Testis (tissue), 5 donors: ENCODE measurements at places on chromosomes 1 and 21.

DNA sequence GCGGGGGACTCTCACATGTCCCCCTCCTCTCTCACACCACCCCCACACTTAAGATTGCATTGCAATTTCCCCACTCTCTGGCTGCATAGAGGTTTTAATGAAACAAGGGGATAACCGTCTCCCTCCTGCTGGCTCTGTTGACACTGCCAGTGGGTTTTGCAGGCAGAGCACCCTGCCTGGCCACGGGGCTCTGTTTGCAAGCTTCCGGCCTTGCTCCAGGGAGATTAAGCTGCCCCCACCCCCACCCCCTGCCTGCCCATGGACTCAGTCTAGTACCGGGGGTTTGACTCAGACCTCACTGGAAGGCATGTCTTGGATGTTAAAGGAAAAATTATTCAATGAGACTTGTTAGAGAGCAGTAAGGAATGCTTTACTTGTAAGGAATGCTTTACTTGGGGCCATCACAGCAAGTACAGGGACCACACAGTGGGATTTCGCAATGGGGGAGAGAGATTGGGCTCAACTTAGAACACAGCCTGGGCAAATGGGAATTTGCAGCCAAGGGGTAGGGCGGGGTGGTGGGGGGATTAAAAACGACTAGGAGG is 101.0 kb downstream of the AJAP1 start:
- H3K36me3 ChIP-seq: no peaks in the 10 kb centered on the region
- no peak overlapping the region for H3K4me3 ChIP-seq
- no peak overlapping the region for H3K27ac ChIP-seq
- no peak for DNase-seq

- peaks cover 5% of the 10 kb centered on the region for H3K4me1 ChIP-seq
- H3K27me3 ChIP-seq: no peaks in the 10 kb centered on the region
- peak overlapping the region; percentile 53 for H3K4me3 ChIP-seq
- peak; percentile 71 for DNase-seq
- H3K36me3 ChIP-seq: no peaks in the 10 kb centered on the region
- H3K27ac ChIP-seq: peak overlapping the region; percentile 73
Measured at GRCh38 chr1:25922056-25922970, 16.1 kb upstream of the STMN1 start.

GRCh38 chr1:184031409-184032107 is 6.0 kb downstream of the COLGALT2 start:
- no peak overlapping the region for H3K27ac ChIP-seq
- no peak for DNase-seq
- H3K36me3 ChIP-seq: no peaks in the 10 kb centered on the region
- no peaks in the 10 kb centered on the region for H3K4me1 ChIP-seq

GRCh38 chr1:201511396-201511940 is 4.5 kb upstream of the CSRP1 start:
- H3K4me1 ChIP-seq: peaks cover 29% of the 10 kb centered on the region
- no peak overlapping the region for H3K4me3 ChIP-seq
- peak overlapping the region; percentile 32 for H3K27ac ChIP-seq
- no peak for DNase-seq
- no peaks in the 10 kb centered on the region for H3K36me3 ChIP-seq
- no peaks in the 10 kb centered on the region for H3K27me3 ChIP-seq

DNA sequence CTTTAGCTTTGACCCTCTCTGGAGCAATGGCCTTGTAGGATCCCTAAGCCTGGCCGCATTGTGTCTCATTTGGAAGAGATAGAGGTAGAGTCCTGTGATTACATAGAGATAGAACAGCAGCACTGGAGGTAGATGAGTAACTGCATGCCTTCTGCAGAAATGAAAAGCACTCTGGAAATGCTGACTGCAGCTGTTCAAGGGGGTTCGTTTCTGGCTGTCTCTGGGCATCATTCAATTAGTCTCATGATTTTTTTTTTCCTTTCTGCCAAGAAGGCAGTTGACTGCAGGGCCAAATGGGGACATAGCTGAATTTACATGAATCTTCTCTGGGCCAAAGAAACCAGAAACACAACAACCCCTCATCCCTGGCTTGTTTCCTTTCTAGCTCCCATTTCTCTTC is 28.1 kb upstream of the SNX27 start:
- H3K4me3 ChIP-seq: no peak overlapping the region
- DNase-seq: no peak
- H3K27ac ChIP-seq: no peak overlapping the region
- H3K27me3 ChIP-seq: no peaks in the 10 kb centered on the region
- no peaks in the 10 kb centered on the region for H3K36me3 ChIP-seq
- peaks cover 11% of the 10 kb centered on the region for H3K4me1 ChIP-seq

GRCh38 chr1:232538224-232538942 is 91.5 kb downstream of the SIPA1L2 start:
- H3K36me3 ChIP-seq: no peaks in the 10 kb centered on the region
- H3K4me3 ChIP-seq: no peak overlapping the region
- DNase-seq: no peak
- H3K27ac ChIP-seq: no peak overlapping the region
- no peaks in the 10 kb centered on the region for H3K27me3 ChIP-seq
- H3K4me1 ChIP-seq: no peaks in the 10 kb centered on the region

GRCh38 chr1:92756537-92756936 is 28.4 kb downstream of the EVI5 start:
- DNase-seq: no peak
- no peak overlapping the region for H3K4me3 ChIP-seq
- H3K27me3 ChIP-seq: no peaks in the 10 kb centered on the region
- H3K27ac ChIP-seq: no peak overlapping the region

DNA sequence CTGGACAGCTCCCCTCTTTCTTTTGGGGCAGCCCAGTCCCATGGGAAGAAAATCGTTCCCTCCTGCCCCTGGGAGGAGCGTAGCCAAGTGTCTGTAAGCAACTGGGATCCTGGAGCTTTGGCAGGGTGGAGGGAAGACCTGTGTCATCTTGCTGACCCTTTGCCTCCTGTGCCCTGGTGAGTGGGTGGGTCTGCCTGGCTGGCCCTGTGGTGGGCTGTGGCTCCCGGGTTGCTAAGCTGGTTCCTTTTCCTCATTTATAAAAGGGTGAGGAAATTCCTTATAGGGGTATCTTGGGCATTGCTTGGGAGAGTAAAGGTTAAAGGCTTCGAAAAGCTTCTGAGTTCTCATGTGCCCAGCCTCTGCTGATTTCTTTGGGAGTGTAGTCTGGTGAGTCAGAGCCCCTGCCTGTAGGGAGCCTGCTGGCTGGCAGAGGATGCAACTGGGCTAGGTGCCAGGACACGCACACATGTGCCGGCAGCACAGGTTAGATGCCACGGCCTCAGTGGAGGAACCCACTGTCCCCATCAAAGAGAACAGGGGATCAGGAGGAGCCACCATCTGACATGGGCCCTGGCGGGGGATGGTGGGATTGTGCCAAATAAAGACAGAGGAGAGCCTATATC is 85.2 kb downstream of the ARHGEF10L start:
- H3K27me3 ChIP-seq: no peaks in the 10 kb centered on the region
- no peaks in the 10 kb centered on the region for H3K36me3 ChIP-seq
- no peak overlapping the region for H3K27ac ChIP-seq

GRCh38 chr1:216907100-216907499 is 183.9 kb upstream of the ESRRG start:
- H3K36me3 ChIP-seq: no peaks in the 10 kb centered on the region
- no peaks in the 10 kb centered on the region for H3K27me3 ChIP-seq
- no peak for DNase-seq
- H3K4me3 ChIP-seq: no peak overlapping the region

DNA sequence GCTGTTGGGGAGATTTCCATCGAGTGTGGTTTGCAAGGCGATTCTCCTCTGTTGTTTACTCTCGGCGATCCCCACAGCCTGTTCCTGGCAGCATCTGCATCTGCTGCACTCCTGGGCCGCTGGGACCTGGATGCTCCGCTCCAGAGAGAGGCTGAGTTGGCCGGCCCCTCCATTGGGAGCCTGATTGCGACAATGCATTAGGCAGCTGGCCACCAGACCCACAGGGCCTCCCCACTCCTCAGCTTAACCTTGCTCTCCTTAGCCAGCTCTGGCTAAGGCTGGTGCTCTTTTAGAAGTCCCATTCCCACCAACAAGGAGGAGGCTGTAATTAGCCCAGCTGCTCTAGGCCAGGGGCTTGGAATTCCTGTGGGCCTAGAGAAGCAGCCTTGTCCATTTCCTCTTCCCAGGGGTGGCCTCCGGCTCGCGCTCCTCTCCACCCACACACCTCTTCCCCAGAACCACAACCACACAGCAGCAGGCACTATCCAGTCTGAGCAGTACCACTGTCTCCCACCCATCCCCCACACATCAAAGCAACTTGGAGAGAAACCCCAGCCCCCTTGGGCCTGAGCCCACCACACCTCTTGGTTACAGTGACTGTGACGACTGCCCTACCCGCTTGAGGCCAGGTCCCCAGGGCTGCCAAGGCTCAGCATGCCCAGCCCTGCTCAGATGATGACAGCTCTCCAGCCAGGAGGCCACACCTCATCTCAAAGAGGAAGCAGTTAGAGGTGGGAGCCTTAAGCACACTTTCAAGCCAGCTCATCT is 193.8 kb upstream of the EDN2 start:
- no peaks in the 10 kb centered on the region for H3K27me3 ChIP-seq
- no peaks in the 10 kb centered on the region for H3K36me3 ChIP-seq
- peak; percentile 64 for DNase-seq
- no peak overlapping the region for H3K27ac ChIP-seq
- peaks cover 9% of the 10 kb centered on the region for H3K4me1 ChIP-seq

- H3K36me3 ChIP-seq: no peaks in the 10 kb centered on the region
- no peak overlapping the region for H3K27ac ChIP-seq
- no peaks in the 10 kb centered on the region for H3K4me1 ChIP-seq
- H3K4me3 ChIP-seq: no peak overlapping the region
- no peaks in the 10 kb centered on the region for H3K27me3 ChIP-seq
Measured at GRCh38 chr1:171610385-171610784, 11.7 kb upstream of the MYOCOS start.

- DNase-seq: no peak
- no peaks in the 10 kb centered on the region for H3K36me3 ChIP-seq
- no peak overlapping the region for H3K4me3 ChIP-seq
- H3K4me1 ChIP-seq: no peaks in the 10 kb centered on the region
- no peaks in the 10 kb centered on the region for H3K27me3 ChIP-seq
- H3K27ac ChIP-seq: no peak overlapping the region
Measured at GRCh38 chr1:109689844-109690405, 2.3 kb downstream of the GSTM1 start.

DNA sequence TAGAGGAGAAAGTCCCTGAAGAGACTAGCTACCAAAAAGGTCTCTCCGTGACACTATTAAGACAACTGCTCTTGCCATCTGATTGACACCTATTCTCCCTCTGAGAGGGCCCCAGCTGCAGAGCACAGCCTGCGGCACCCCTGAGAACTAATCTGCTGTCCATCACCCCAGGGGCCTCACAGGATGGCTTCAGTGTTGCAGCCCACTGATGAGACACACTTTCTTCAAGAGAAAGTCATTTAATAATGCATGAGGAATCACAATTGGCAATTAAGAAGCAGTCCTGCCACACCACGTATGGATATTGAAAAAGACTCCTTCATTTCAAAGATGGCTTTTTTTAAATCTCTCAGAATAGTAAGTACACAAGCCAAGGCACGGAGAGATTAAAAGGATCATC is 48.9 kb downstream of the CAPN8 start:
- H3K27me3 ChIP-seq: no peaks in the 10 kb centered on the region
- DNase-seq: no peak
- no peak overlapping the region for H3K4me3 ChIP-seq
- H3K36me3 ChIP-seq: no peaks in the 10 kb centered on the region
- H3K27ac ChIP-seq: no peak overlapping the region
- H3K4me1 ChIP-seq: no peaks in the 10 kb centered on the region

- no peaks in the 10 kb centered on the region for H3K4me1 ChIP-seq
- H3K27me3 ChIP-seq: no peaks in the 10 kb centered on the region
- H3K4me3 ChIP-seq: no peak overlapping the region
- H3K27ac ChIP-seq: no peak overlapping the region
- DNase-seq: no peak
Measured at GRCh38 chr1:219666242-219666641, 53.3 kb upstream of the ZC3H11B start.

GRCh38 chr1:118210051-118210722 is 25.2 kb upstream of the SPAG17 start:
- no peak for DNase-seq
- H3K27ac ChIP-seq: no peak overlapping the region
- no peaks in the 10 kb centered on the region for H3K27me3 ChIP-seq
- no peaks in the 10 kb centered on the region for H3K4me1 ChIP-seq
- no peaks in the 10 kb centered on the region for H3K36me3 ChIP-seq

DNA sequence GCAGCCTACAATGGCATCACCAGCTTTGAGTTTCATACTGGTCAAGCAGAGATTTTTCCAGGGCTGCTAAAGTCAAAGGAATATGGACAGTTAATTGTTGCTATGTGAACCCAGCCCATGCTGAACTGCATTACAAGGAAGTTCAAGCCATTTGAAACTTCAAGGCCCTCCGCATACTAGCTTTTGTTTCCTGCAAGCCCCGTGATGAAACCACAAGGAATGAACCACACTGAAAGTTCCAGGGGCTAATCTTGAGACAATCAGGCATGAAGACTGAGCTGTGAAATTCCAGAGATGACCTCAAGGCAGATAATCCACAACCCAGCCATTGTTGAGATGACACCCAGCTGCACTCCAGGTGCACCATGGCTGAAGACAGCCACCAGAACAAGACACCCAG is 180.8 kb downstream of the C1orf21 start:
- H3K27me3 ChIP-seq: no peaks in the 10 kb centered on the region
- no peaks in the 10 kb centered on the region for H3K36me3 ChIP-seq
- H3K27ac ChIP-seq: no peak overlapping the region
- H3K4me1 ChIP-seq: peaks cover 5% of the 10 kb centered on the region
- no peak for DNase-seq

- H3K4me1 ChIP-seq: peaks cover 21% of the 10 kb centered on the region
- no peak for DNase-seq
- peak overlapping the region; percentile 18 for H3K27ac ChIP-seq
- no peak overlapping the region for H3K4me3 ChIP-seq
- no peaks in the 10 kb centered on the region for H3K27me3 ChIP-seq
Measured at GRCh38 chr1:32771561-32772280, 45.4 kb downstream of the YARS1 start.

- no peaks in the 10 kb centered on the region for H3K27me3 ChIP-seq
- peaks cover 8% of the 10 kb centered on the region for H3K4me1 ChIP-seq
- DNase-seq: no peak
- no peak overlapping the region for H3K27ac ChIP-seq
- no peaks in the 10 kb centered on the region for H3K36me3 ChIP-seq
- H3K4me3 ChIP-seq: no peak overlapping the region
Measured at GRCh38 chr1:155957411-155957915, 16.0 kb downstream of the RXFP4 start.

DNA sequence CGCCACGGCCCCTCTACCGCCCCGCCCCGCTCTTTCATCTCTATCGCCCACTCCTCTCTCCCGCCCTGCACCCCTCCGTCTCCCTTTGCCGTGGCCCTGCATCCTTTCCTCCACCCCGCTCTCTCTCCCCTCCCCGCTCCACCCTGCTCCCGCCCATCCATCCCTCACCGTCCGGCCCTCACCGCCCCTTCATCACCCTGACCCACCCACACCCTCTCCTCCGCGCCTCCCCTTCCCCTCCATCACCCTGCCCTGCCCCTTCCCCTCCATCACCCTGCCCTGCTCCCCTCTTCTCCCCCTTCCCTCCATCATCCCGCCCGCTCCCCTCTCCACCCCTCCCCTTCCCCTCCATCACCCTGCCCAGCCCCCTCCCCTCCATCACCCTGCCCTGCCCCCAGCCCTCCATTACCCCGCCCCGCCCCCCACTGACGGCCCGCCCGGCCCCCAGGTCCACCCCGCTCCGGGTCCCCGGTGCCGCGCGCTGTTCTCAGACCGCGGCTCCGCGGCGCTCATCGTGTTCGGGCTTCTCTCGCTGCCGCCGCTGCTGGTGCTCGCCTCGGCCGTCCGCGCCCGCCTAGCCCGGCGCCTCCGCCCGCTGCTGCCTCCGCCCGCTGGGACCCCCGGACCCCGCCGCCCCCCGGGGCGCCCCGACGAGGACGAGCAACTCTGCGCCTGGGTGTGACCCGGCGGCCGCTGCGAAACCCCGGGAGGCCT is 6.2 kb upstream of the ANKRD65 start:
- no peak for DNase-seq
- no peaks in the 10 kb centered on the region for H3K36me3 ChIP-seq
- H3K27ac ChIP-seq: no peak overlapping the region
